ENCODE measurements at places on chromosomes 13 and 19.

- no peak for DNase-seq
Measured at GRCh38 chr19:29520390-29520789, 5.4 kb upstream of the VSTM2B start.

- no peak for DNase-seq
Measured at GRCh38 chr19:47089767-47090350, 23.7 kb downstream of the ZC3H4 start.

GRCh38 chr19:10271543-10272086 is 695 bp downstream of the ICAM1 start:
- no peak for DNase-seq

DNA sequence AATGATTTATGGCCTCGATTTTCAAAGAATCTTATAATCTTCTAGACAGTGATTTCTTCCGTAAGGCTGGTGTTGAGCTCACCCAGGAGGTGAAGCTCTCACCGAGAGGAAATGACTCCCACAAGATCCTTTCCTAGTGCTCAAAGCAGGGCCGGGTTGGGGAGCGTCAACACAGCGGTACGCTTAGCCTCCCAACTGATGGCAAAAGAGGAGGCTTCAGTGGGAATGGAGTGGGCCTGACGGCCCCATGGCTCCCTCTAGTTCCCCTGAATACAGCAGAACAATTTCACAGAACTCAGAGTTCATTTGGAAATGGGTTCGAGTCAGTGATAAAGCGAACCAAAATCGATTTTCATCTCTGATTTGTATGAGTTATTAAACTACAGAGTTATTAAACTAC is 449.5 kb downstream of the KLF12 start:
- no peak for DNase-seq

Measured in Panc1 (cell line).